Fibroblast of gingiva (primary cell): ENCODE measurements at places on chromosomes 4 and X.

DNA sequence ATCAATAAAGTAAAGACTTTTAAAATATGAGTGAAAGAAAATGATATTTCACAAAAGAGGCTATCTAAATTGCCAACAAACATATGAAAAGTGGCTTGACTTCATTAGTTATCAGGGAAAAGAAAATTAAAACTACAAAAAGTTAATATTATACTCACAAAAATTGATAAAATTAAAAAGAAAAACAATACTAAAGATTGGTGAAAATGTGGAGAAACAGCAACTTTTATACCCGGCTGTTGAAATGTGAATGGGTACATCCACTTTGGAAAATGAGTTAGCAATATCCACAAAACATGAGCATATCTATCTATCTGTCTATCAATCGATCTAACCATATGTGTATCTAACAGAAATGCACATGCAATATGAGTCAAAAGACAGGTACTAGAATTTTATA lies 122.3 kb downstream of the ANAPC10 start:
- DNase-seq = no peak

- no peak for DNase-seq
These were observed 36.1 kb upstream of the CORIN start for GRCh38 chr4:47873877-47874541.

DNA sequence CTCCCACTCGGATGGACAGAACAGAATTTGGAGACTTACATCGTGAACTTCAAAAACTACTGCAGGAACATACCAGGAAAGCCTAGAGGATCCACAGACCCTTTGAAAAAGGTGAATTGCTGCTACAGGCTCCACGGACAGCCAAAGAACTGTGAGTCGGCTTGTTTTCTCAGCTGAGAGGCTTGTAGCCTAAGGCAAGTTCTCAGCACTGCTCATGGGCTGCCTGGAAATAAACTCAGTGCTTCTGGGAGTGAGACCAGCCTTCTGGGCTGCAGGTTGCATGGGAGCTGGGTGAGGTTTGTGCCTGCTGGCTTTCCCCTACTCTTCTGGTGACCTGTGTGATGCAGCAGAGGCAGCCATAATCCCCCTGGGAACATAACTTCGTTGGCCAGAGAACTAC lies 1397.6 kb downstream of the FAM133A start:
- no peak for DNase-seq

GRCh38 chr4:6196871-6197270 lies 3.5 kb downstream of the JAKMIP1 start:
- DNase-seq = no peak

GRCh38 chr4:47340914-47341313 lies 122.6 kb downstream of the COMMD8 start:
- no peak for DNase-seq

- DNase-seq = no peak
These were observed 1999.4 kb upstream of the AGA start for GRCh38 chr4:179441596-179441995.

DNA sequence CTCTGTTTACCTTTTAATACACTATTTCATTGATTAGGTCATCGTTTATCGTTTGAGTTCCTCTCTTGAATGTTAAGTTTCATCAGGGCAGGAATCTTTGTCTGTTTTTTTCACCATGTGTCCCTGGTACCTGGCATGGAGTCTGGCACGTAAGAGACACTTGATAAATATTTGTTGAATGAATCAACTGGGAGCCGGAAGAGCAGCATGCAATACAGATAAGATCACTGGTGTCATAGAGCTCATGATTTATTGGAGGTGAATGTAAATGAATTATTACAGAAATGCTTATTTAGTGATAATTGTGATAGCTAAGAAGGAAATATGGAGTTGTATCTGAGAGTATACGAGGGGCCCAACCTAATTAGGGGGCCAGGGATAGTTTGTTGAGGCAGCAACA lies 62.8 kb downstream of the UCHL1 start:
- DNase-seq = no peak

DNA sequence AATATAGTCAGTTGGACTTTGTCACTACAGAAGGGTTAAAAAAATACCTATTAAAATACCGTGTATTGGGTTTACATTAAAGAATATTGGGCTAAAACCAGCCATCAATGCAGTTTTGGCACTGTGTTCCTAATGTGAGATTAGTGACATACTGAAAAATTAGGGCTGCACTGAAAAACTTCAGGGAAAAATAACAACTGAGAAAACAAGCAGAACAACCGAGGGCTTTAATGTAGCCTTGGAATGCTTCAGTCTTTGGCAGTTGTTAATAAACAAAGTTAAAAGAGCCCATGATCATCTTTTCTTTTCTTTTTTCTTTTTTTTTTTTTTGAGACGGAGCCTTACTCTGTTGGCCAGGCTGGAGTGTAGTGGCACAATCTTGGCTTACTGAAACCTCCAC lies 12.4 kb downstream of the STAG2 start:
- DNase-seq = no peak

GRCh38 chr4:148574911-148575310 lies 132.7 kb upstream of the NR3C2 start:
- no peak for DNase-seq

DNA sequence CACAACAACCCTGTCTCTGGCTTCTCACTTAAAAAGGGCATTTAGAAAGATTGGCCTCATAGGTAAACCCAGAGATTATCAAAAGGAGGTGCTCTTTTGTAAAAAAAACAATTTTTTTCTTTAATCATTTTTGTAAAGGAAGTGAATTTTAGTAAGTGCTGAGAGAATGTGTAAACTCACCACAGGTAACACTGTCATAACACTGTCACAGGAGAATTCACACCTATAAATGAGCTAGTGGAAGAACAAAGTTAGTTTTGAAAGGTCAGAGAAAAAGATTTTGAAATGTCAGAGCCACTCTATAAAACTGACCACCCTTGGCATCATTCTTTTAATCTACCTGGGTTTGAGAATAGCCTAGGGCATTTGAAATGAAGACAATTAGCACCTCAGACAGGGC lies 3.3 kb upstream of the SH2D1A start:
- no peak for DNase-seq
